ENCODE measurements at places on chromosomes 7 and 10. TPM values are rescaled to one million over a fixed set of nuclear protein-coding genes. Genes with fewer than 3 reads are reported as not detected.

- H3K27me3 ChIP-seq = peaks cover 5% of the 10 kb centered on the region
- H3K36me3 ChIP-seq = no peaks in the 10 kb centered on the region
- H3K27ac ChIP-seq = no peak overlapping the region
- no peak overlapping the region for H3K4me3 ChIP-seq
- H3K4me1 ChIP-seq = peaks cover 9% of the 10 kb centered on the region
Measured at GRCh38 chr10:96288151-96288621, 16.0 kb upstream of the DNTT start.

DNA sequence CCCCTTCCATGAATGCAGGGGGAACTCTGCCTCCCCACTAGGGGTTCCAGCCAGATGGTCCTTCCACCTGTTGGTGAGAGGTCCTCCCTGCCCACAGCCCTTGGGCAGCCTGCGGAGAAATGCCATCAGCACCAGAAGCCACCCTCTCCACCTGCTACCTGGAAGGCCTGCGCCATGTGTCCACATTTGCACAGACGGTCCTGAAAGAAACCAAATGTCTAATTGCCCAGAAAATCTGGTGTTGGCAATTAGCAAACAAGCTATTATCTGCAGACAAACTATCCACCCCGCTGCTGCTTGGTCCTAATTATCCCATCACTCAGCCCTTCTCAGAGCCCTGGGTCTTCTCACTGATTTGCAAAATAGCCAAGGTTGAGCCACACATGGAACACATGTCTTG, 32.3 kb downstream of the HSPA12A start:
- H3K4me3 ChIP-seq = no peak overlapping the region
- no peak for DNase-seq

DNA sequence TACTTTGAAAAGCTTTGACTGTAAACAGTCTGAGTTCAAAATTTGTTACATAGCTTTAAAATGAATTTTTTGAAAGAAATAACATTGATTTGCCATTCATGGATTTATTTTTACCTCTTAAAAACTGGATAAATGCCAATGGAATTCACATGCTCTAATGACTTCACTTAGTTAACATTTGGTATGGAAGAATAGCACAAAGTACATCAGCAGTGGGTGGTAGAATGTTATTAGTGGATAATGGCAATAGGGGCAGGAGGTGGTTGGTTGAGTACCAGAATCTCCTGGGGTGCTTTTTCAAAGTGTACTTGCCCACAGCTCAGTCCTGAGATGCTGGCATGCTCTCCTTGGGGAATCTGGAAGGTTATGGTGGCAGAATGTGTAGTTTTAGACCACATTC, 4.7 kb downstream of the PPP1R9A start:
- peak overlapping the region; percentile 48 for H3K4me3 ChIP-seq
- H3K4me1 ChIP-seq = peaks cover 56% of the 10 kb centered on the region
- no peaks in the 10 kb centered on the region for H3K27me3 ChIP-seq

DNA sequence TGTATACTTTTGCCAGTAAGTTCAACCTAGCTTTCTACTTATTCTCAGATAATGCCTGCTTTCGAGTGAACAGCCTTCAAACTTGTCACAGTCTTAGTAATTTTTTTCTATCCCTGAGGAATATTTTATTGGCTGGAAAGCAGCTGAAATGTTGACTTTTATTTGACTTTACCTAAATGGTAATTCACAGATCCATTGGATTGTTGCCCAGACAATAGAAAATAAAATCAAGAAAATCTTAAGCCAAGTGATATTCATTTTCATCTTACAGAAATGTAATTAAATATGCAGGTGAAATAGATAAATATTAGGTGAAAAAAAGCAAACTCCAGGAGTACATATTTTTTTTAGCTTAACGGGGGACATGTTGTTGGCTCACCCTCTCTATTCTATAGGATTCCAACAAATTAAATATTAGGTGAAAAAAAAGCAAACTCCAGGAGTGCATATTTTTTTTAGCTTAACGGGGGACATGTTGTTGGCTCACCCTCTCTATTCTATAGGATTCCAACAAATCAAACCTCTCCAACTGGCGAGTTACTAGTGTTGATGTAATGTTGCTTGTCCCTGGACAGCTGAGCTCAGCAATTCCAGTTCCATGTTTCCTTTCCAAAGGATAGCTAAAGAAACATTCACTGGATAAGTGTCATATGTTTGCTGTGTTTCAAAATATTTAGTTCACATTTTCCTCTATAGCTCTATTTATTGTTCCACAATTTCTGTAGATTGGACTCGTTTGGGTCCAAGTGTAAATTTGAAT, 4.2 kb downstream of the TMEM26 start:
- H3K27ac ChIP-seq = no peak overlapping the region
- H3K4me3 ChIP-seq = no peak overlapping the region
- peaks cover 34% of the 10 kb centered on the region for H3K27me3 ChIP-seq
- H3K4me1 ChIP-seq = peaks cover 10% of the 10 kb centered on the region

PCGF5 gene
- 11.2 TPM for total RNA-seq

SERPINE1 gene
- total RNA-seq = not detected

GJD4 gene
- not detected for total RNA-seq

- no peak overlapping the region for H3K27ac ChIP-seq
- peaks cover 3% of the 10 kb centered on the region for H3K27me3 ChIP-seq
- H3K4me3 ChIP-seq = no peak overlapping the region
Measured at GRCh38 chr10:95935429-95935828, 27.7 kb downstream of the CC2D2B start.

- no peak overlapping the region for H3K4me3 ChIP-seq
- H3K27me3 ChIP-seq = no peaks in the 10 kb centered on the region
- H3K27ac ChIP-seq = peak overlapping the region; percentile 48
- H3K4me1 ChIP-seq = peaks cover 3% of the 10 kb centered on the region
- DNase-seq = no peak
- no peaks in the 10 kb centered on the region for H3K36me3 ChIP-seq
Measured at GRCh38 chr10:49134327-49134726, 506 bp upstream of the FAM170B start.

- H3K27ac ChIP-seq = no peak overlapping the region
- H3K4me3 ChIP-seq = peak overlapping the region; percentile 79
- H3K36me3 ChIP-seq = no peaks in the 10 kb centered on the region
- DNase-seq = no peak
- peaks cover 31% of the 10 kb centered on the region for H3K4me1 ChIP-seq
- H3K27me3 ChIP-seq = peaks cover 74% of the 10 kb centered on the region
Measured at GRCh38 chr10:102240467-102241031, 763 bp downstream of the PITX3 start.

GRCh38 chr10:20207653-20208052, 391.4 kb downstream of the PLXDC2 start:
- no peaks in the 10 kb centered on the region for H3K4me1 ChIP-seq
- no peaks in the 10 kb centered on the region for H3K27me3 ChIP-seq
- H3K27ac ChIP-seq = no peak overlapping the region

HHEX gene
- not detected for total RNA-seq

- no peaks in the 10 kb centered on the region for H3K36me3 ChIP-seq
- no peaks in the 10 kb centered on the region for H3K27me3 ChIP-seq
- H3K4me1 ChIP-seq = no peaks in the 10 kb centered on the region
Measured at GRCh38 chr7:125568799-125569198, 639.2 kb upstream of the POT1 start.

DDX50 gene
- total RNA-seq = 57.7 TPM

GRCh38 chr10:77264107-77264506, 373.5 kb downstream of the KCNMA1 start:
- H3K4me3 ChIP-seq = no peak overlapping the region
- H3K27me3 ChIP-seq = peaks cover 22% of the 10 kb centered on the region
- no peak for DNase-seq
- no peaks in the 10 kb centered on the region for H3K36me3 ChIP-seq
- peaks cover 12% of the 10 kb centered on the region for H3K4me1 ChIP-seq
- H3K27ac ChIP-seq = no peak overlapping the region

DNA sequence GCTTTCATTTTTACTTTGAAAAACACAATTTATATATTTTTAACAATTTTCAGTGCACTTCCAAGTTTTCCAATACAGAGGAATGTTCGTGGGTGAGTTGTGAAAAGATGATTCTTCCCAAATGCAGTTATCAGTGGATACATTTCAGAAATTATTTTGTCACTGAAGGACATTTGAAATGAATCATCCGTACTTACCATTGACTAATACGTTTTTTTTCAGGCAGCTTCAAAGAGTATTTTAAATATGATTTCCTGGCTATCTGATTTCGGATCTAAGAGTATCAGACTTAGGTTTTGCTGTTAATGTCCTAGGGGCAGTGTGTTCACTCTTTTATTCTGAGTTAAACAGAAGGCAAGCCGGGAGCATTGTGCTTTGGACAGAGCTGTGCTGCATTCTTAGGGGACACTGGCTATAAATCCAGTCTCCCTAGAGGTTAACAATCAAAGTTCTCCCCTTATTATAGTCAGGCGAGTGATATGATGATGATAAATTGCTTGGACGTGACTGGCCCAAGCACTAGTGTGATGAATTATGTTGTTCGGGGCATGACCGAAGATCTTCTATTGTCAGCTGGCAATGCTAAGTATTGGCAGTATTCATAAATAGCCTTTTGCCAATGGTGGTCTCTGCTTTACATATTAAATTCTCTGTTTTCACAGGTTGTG, 4.5 kb downstream of the PTER start:
- no peak for DNase-seq
- H3K27ac ChIP-seq = no peak overlapping the region
- peaks cover 8% of the 10 kb centered on the region for H3K27me3 ChIP-seq
- H3K4me1 ChIP-seq = peaks cover 23% of the 10 kb centered on the region
- no peak overlapping the region for H3K4me3 ChIP-seq

Measured in neural crest cell (in vitro differentiated cells).